ENCODE measurements at places on chromosomes 7 and 10.

- DNase-seq: no peak
Measured at GRCh38 chr10:72083790-72084459, 4.4 kb downstream of the SPOCK2 start.

DNA sequence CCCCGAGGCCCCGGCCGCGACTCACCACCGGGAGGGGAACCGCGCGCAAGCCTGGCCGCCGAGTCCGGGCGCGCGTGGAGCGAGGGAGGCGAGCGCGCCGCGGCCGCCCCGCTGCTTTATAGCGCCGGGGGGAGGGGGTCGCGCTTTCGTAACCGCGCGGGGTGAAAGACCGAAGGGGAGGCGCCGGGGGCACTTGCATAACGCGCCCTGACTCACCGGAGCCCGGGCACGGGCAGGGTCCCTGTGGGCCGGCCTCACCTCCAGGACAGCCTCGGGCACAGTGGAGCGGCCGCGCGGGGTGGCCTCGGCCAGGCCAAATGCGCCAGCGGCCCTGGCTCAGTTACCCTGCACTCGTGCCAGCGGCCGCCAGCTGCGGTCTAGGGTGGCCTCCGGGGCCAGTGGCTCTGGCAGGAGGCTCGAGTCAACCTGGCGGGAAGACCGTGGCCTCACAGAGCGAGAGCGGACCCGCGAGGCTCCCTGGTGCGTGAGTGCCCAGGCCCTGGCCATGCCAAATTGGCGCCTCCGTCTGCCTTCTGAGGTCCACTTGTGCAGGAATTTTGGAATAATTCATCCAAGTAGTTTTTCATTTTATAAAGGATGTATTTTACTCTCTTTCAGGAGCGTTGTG, at the start of gene RBP4:
Gene RBP4 (minus strand): TSS at position 90 of the 628 bp plus-strand sequence. CDS start 207 bp downstream, outside the sequence.
- no peak for DNase-seq

DNA sequence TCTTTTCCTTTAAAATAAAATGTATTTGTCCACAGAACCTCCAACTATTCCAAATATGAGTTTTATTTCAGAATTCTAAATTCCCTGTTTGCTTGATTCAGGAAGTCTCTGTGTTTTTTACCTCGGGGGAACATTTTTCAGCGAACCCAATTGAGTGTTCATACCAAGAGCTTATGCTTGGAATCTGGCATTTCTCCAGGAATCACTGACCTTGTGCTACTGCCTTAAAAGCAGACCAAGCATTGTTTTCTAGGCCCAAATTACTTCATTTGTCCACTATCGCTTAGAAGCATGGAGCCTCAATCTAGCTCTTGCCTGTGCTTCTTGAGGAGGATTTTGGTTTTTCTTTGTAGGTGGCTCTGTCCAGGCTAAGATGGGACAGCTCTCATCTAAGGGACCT, 59.4 kb downstream of the EBLN1 start:
- no peak for DNase-seq

DNA sequence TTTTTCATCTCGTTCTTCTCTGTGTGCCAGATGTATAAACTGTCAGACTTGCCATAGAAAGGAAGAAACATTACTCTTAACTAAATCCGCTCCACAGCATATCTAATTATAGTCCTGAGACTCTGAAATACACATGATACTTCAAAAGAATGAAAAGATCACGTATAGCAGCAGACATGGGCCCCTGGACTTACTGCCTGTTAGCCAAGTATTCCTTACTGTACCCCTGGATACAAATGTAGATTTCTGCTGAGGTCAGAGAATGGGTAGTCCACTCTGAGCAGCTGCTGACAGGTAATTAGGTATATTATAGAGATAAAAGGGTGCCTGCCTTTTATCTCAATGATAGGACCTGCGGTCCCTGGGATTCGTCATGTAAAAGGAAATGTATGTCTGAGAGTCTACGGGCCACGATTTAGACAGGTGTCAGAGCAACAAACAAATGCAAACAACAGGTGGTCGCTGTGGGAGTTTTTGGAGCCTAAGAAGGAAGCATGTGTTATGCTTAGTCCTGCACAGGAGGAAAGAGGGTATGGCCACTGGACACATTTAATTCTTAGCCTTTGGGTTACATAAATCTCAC, 69.4 kb downstream of the VOPP1 start:
- no peak for DNase-seq

DNA sequence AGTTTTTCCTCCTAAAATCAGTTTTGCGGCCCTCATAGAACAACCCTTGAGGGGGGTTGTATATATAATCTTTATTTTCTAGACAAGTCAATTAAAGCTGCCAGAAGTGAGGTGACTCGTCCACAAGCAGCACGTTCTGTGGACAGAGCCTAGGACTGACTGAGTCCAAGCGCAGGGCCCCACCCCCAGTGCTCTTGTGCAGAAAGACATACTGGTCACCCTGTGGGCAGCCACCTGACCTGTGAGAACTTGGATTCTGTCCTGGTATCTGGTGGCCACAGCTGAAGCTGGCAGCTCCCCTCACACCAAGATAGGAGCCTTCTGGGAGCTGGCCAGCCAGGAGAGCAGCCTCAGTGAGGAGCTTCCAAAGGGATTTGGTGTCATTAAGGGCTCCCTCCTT, 89.3 kb downstream of the GRK5 start:
- no peak for DNase-seq

Data from Karpas-422 (cell line).